ENCODE measurements at places on chromosomes 1 and 21.

DNA sequence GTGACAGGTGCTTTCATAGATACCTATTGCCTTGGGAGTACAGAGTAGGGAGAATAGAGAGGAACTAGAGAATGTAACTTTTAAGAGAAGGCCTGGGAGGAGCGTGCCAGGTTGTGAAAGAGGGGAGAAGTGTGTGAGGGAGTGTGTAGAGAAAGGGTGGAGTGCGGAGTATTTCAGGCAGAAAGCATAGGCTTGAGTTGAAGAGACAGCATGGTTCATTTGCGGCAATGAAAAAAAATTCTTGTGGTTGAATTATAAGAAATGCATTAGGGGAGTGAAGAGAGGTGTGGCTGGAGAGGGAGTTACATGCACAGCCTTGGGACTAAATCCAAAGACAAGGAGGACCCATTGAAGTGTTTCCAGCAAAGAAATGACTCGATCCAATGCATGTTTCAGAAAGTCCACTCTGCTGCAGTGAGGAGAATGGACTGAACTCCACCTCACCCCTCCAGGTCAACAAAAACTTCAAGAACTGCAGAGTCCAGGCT is 81.7 kb upstream of the ADAM30 start:
- DNase-seq = no peak

- no peak for DNase-seq
Measured at GRCh38 chr1:151668090-151668489, 48.5 kb downstream of the CELF3 start.

GRCh38 chr1:25732821-25733220 is 67.2 kb upstream of the SELENON start:
- DNase-seq = no peak

DNA sequence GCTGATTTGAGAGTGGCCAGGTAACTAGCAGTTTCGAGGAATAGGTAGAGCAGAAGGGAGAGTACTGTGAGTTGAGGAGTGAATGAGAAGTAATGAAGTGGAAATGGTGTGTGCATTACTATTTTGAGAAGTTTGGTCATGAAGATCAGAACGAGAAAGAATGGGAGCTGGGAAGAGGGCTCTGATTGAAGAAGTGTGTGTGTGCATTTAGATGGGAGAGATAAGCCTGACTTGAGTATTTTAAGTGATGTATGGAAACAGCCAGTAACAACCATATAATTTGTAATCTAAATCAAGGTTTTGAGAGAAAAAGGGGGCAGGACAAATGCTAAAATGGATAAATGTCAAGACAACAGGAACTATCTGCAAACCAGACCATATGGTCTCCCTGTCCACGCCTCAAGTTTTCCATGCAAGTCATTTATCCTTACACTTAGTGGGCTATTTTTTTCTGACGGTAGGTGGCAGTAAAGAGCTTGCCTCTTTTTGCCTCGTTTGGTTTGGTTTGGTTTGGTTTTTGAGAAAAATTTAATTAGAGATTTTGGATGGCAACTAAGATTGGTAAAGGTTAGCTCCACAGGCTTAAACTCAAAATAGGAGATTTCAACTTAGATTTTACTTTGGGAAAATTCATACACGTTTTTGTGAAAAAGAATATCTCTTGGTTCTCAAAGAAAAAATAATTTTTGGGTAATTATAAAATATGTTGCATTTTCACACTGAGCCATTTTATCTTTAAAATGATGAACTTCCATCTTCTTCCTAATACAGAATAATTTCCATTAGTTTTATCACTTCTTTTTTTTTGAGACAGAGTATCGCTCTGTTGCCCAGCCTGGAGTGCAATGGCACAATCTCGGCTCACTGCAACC is 9.5 kb upstream of the B3GALNT2 start:
- DNase-seq = peak; percentile 60

- DNase-seq = no peak
Measured at GRCh38 chr1:21298981-21299391, 8.7 kb upstream of the ECE1 start.

- DNase-seq = peak; percentile 51
Measured at GRCh38 chr1:29504196-29504595, 267.9 kb downstream of the PTPRU start.

GRCh38 chr1:228415221-228415620 is 1.4 kb downstream of the TRIM17 start:
- no peak for DNase-seq

DNA sequence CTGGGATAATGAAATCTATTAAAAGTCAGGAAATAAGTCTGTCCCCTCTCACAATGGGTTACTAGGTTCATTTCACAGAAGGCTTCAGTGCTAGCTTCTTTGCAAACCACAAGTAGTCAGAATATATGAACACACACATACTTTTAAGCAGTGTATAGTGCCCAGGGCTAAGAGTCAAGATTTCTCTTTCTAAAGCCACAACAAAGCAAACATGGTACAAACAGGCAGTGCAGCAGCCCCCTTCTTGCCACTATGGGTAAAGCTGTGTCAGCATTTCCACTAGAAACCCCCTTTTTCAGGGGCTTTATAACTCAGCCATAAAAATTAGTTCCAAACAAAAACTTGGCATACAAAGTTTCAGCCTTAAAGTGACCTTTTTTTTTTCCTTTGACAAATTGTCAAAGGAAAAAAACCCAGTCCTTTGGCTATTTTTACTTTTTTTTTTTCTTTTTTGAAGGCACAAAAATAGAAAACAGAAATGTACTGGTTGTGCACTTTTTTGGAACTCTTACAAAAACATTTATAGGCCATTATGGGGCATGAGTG is 315.4 kb downstream of the LMO4 start:
- DNase-seq = no peak
